BE2C (cell line): ENCODE measurements at places on chromosomes 13 and 19.

DNA sequence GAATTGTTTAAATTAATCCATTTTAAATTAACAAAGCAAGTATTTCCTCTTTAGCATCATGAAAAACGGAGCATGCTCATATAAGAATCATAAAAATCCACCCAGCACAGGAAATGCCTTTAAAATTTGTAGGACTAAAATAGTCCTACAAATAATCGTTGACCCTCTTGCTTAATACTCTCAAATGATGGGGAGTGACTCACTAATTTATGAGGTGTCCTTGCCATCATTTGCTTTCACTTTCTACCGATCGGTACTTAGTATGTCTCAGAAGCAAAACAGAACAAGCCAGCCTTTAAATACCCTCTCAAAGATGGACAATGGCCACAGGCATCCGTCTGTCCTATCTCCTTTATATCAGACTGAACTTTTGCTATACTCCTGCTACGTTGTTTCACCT lies 97.2 kb downstream of the SUCLA2 start:
- no peak for DNase-seq

DNA sequence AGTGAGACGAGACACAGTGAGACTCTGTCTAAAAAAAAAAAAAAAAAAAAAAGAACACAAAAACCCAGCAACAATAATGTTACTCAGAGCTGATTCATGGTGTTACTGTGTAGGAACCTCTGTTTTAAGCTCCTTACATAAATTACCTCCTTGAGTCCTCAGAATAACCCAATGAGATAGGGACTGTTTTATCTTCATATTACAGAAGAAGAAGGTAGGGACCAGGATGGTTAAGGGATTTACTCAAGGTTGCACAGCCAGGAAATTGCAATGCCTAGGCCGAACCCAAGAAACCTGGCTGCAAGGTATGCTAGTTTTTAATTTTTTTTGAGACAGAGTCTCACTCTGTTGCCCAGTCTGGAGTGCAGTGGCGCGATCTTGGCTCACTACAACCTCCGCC lies 1.5 kb upstream of the DAND5 start:
- DNase-seq, result no peak

- DNase-seq, result peak; percentile 94
These were observed at the start of gene CRTC1 for GRCh38 chr19:18683109-18683957. CRTC1 (plus strand) TSS chr19:18683680; CDS start chr19:18683703, 23 bp downstream.

DNA sequence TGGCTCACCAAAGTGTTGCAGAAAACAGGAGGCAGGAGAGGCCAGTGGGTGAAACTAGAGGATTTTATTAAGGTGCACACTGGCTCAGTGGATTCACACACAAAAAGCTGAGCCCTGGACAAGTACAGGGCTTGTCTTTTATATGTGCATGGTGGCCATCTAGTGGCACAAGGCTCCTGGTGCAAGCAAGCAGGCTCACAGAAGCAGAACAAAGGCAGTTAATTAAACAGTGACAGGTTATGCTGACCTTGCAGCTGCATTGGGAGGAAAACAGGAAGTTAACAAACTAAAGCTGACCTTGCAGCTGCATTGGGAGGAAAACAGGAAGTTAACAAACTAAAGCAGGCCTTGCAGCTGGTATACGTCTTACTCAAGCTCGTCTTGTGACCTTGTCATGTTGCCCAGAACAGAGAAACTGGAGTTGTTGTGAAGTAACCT lies 65.3 kb upstream of the ZNF681 start:
- DNase-seq, result peak; percentile 17

GRCh38 chr19:15404097-15404779 lies 14.6 kb downstream of the AKAP8L start:
- no peak for DNase-seq

GRCh38 chr13:107441279-107441678 lies 774.1 kb downstream of the LIG4 start:
- DNase-seq, result no peak

DNA sequence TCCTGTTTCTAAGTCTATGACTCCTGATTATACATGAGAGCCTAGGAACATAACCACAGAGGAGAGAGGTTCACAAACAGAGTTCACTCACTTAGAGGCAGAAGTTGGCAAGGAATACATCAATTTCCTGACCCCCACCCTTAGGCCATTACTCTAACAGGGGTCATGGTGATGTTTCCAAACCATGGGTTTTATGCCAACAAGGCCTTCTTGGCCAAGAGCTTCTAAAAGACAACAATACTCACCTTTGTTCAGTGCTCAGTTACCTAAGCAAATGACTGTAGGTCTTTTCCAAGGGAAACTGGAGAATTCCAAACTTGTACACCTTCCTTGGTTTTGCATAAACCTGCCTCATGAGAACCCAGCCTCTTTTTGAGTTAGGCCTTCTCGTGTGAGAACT lies 52.6 kb downstream of the ERICH4 start:
- DNase-seq, result no peak
